Vein endothelial cell (primary cell): ENCODE measurements at places on chromosomes 2 and 18. TPM values are rescaled to one million over a fixed set of nuclear protein-coding genes. Genes with fewer than 3 reads are reported as not detected.

The TCF23 gene
- total RNA-seq: not detected in 2 replicates

The TRAF3IP1 gene
- total RNA-seq: 7.2 TPM in 2 replicates

The IL1R1 gene
- total RNA-seq: 2.0 and 4.2 TPM in 2 replicates

The UBE2F gene
- 44.1 and 53.7 TPM in 2 replicates for total RNA-seq

The SLC4A5 gene
- 0.65 and 1.1 TPM in 2 replicates for total RNA-seq

The GALM gene
- 6.9 and 9.0 TPM in 2 replicates for total RNA-seq

The ZSWIM2 gene
- under 0.01 and 0.10 TPM in 2 replicates for total RNA-seq

The SAG gene
- total RNA-seq: not detected in 2 replicates

The CRYGC gene
- total RNA-seq: not detected in 2 replicates

The LRATD1 gene
- 6.2 and 8.7 TPM in 2 replicates for total RNA-seq

The CYS1 gene
- total RNA-seq: 0.33 TPM in 1 of 2 replicates, not detected in the other

The MTIF2 gene
- 28.1 and 33.1 TPM in 2 replicates for total RNA-seq

The GORASP2 gene
- total RNA-seq: 63.1 and 64.3 TPM in 2 replicates

The FMNL2 gene
- 36.9 and 50.9 TPM in 2 replicates for total RNA-seq

The AQP4 gene
- total RNA-seq: not detected in 2 replicates

The LDLRAD4 gene
- 7.0 and 10.1 TPM in 2 replicates for total RNA-seq

The HMSD gene
- total RNA-seq: not detected in 2 replicates

The CFC1 gene
- total RNA-seq: not detected in 2 replicates

The TNFAIP6 gene
- total RNA-seq: not detected in 2 replicates

The TWIST2 gene
- 1.6 and 1.8 TPM in 2 replicates for total RNA-seq

The KCNJ3 gene
- not detected in 2 replicates for total RNA-seq

The CD226 gene
- under 0.01 and 0.10 TPM in 2 replicates for total RNA-seq

The PMAIP1 gene
- total RNA-seq: 10.8 and 14.0 TPM in 2 replicates

The KCNE4 gene
- under 0.01 and 0.10 TPM in 2 replicates for total RNA-seq

The CD8B gene
- total RNA-seq: not detected in 2 replicates

The CREG2 gene
- total RNA-seq: 2.3 and 8.6 TPM in 2 replicates

The DUSP2 gene
- 0.33 and 1.7 TPM in 2 replicates for total RNA-seq

The RMND5A gene
- total RNA-seq: 37.2 and 44.0 TPM in 2 replicates

The FOXI3 gene
- not detected in 2 replicates for total RNA-seq

The RAD51AP2 gene
- not detected in 2 replicates for total RNA-seq

The GKN2 gene
- total RNA-seq: 0.38 and 0.65 TPM in 2 replicates

The HOXD10 gene
- 2.2 and 2.3 TPM in 2 replicates for total RNA-seq

The HSBP1L1 gene
- 4.6 and 5.7 TPM in 2 replicates for total RNA-seq

The SLC23A3 gene
- total RNA-seq: 2.3 and 2.6 TPM in 2 replicates

The IL1RL2 gene
- not detected in 2 replicates for total RNA-seq

The ANKRD30B gene
- total RNA-seq: not detected in 2 replicates

The PSMA8 gene
- total RNA-seq: not detected in 2 replicates

The PLB1 gene
- 0.33 and 0.57 TPM in 2 replicates for total RNA-seq

The FSHR gene
- total RNA-seq: not detected in 2 replicates

The L3MBTL4 gene
- total RNA-seq: 0.33 and 0.38 TPM in 2 replicates

The HJURP gene
- total RNA-seq: 14.7 and 25.5 TPM in 2 replicates

The RNF125 gene
- total RNA-seq: 2.0 and 4.8 TPM in 2 replicates

The PLGLB2 gene
- total RNA-seq: 1.5 and 2.0 TPM in 2 replicates

The PPP1R1C gene
- under 0.01 and 0.10 TPM in 2 replicates for total RNA-seq

The SPDYA gene
- 0.33 and 0.67 TPM in 2 replicates for total RNA-seq

The CROCC2 gene
- total RNA-seq: not detected in 2 replicates

The ITGB1BP1 gene
- total RNA-seq: 28.4 and 39.4 TPM in 2 replicates

The FHL2 gene
- 135 and 174 TPM in 2 replicates for total RNA-seq

The FAM161A gene
- total RNA-seq: 0.65 and 1.7 TPM in 2 replicates

The MGAT5 gene
- 62.6 and 71.5 TPM in 2 replicates for total RNA-seq

The FZD7 gene
- total RNA-seq: 0.29 and 0.33 TPM in 2 replicates

The AKAIN1 gene
- not detected in 2 replicates for total RNA-seq

The EFEMP1 gene
- total RNA-seq: 4,554 and 6,170 TPM in 2 replicates

The GKN1 gene
- total RNA-seq: not detected in 2 replicates

The TLX2 gene
- not detected in 2 replicates for total RNA-seq

The PRPF40A gene
- 144 and 188 TPM in 2 replicates for total RNA-seq

The KYNU gene
- total RNA-seq: not detected in 2 replicates
